DMS79 (cell line): ENCODE measurements at places on chromosomes 2 and 18.
A peak's percentile ranks its signal among the peaks of the same experiment; 100 is the strongest.

- no peak for DNase-seq
Observed at GRCh38 chr2:127528487-127528886, 2.2 kb upstream of the IWS1 start.

DNA sequence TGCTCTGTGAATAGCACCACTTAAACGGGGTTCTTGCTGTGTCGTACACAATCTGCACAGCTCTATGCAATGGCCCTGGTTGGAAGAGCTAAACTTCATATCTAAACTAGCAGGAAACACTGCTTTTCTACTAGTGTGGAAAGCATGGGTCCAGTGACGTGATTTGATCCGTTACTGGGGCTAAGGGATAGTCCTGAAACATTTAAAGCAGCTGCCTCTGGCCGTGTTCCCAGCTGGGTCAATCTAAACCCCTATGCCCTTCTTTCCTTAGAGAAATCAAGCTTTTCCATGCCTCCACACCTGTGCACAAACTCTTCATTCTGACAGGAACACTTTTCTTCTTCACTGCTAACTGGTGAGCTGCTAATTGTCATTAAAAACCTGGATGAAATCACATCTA lies 5.4 kb upstream of the IGFBP5 start:
- DNase-seq = peak; percentile 21

DNA sequence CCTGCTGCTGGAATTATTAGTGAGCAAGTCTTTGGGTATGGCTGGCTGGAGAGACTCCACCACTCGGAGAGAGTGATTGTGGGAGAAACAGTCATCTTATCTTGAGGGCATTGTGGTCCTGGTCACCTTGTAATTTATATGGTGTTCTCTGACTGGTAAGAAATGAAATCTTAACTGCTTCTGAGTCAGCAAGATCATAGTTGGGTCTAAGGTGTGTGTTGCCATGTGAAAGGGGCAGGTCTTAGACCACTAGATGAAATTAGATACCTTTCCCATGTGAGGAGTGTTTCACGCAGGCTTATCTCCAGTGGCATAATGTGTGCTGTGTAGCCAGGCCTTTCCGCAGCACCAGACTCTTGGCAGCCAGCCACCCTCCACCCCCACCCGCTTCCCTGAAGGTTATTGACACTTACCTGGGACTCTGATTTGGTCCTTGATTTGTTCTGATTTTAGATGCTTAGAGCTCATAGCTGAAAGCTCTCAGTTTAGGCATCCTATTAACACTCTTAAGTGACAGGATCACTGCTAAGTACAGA lies 7.7 kb downstream of the MAPRE3 start:
- DNase-seq = peak; percentile 67

- no peak for DNase-seq
Observed at GRCh38 chr2:215401896-215402379, 33.9 kb downstream of the FN1 start.

GRCh38 chr2:150425121-150425955 lies 62.1 kb downstream of the RND3 start:
- no peak for DNase-seq

GRCh38 chr2:11811036-11811654 lies 64.7 kb downstream of the LPIN1 start:
- DNase-seq = no peak

- no peak for DNase-seq
Observed at GRCh38 chr18:148841-149240, 9.5 kb upstream of the USP14 start.

- no peak for DNase-seq
Observed at GRCh38 chr2:201500534-201500933, 49.0 kb downstream of the STRADB start.

DNA sequence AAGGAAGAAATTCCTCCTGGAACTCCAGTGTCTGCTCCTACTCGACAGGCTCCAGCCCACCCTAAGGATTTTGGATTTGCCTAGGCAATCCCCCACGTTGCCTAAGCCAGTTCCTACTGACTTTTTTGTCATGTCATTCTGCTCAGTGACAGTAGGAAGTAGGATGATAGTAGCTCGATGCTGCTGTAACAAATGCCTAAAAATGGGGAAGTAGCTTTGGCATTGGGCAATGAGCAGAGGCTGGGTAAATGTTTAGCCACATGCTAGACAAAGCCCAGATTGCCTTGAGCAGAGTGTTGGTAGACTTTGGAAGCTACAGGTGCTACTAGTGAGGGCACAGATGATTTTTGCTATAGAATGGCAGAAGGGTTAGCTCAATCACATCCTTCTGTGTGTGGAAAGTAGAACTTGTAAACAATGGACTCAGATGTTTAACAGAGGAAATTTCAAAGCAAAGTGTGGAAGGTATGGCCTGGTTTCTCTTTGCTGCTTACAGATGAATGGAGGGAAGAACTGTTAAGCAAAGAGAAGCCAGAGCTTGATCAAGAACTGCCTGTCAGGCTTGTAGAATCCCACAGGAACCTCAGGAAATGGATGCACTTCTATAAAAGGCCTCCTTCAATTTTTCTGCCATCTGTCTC lies 154.8 kb downstream of the RNF144A start:
- no peak for DNase-seq

DNA sequence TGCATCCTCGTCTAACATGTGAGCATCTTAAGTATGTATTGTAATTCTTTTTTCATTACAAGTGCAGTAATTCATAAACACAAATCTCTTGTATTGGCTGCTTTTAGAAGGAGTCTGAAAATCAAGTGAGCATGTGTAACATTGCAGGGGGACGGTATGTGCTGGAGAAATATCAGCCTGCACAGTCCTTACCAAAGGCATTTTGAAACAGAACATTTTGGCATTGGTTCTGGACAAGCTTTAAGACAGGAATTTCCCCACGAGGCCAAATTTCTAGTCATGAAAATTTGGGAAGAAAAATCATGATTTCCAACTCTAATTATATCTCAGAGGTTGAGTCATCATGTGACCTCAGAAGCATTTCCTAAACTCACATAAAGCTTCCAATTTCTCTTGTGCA lies 24.7 kb upstream of the NRP2 start:
- DNase-seq = no peak

DNA sequence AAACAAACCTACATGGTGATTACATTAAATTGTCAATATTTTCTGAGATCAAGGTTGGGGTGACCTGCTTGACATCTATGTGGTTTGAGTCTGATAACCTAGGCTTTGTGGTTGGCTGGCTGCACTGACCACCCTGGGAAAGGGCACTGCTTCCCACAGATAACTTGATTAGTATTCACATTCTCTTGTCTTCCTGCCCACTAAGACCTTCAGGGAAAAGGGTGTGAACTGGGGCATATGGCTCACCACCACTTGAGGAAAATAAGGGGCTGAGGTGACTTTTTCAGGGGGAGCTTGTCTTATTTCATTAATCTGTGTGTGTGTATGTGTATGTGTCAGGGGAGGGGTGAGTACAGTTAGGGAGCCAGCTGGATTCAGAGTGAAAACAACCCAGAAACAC lies 1.5 kb downstream of the SMYD1 start:
- no peak for DNase-seq

DNA sequence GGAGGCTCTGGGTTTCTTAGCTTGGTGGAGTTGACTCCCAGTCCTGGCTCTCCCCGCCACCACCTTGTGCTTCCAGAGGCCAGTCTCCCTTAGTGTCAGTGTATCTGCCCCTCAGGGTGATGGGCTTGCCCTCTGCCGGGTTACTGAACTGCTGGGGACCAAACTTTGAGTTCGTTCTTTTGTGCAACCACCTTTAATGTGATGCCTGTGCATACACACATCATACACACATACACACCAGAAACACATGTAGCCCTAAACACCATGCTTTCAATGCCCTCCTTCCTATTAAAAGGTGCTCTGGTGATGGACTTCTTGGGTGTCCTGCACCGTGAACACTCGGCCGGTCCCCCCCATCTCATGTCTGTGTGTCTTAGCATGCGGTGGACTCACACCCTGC lies 315.1 kb upstream of the EPAS1 start:
- DNase-seq = no peak

DNA sequence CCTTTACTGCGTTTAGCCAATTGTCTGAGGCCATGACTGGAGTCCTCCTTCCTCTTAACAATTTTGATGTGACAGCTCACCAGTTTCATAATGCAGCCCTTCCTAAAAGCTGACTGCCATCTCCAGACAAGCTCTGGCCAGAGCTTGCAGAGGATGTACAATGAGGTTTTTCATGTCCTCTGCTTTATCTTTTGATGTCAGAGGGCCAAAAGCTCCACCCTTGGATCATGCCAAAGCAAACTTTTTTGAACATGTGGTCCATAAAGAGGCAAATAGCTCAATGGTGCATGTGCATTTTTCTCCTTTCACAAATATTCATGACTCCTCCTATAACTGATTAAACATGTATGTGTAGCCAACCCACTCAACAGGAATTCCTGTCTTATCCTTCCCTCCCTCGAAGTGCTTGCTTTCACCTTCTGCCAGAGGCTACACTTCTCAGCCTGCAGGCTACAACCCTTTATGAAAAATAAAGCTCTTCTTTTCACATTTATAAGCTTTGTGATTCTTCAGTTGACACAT lies 266.2 kb downstream of the FBXO15 start:
- no peak for DNase-seq

GRCh38 chr2:179788104-179788503 lies 73.3 kb downstream of the ZNF385B start:
- DNase-seq = no peak

GRCh38 chr18:56891870-56892269 lies 240.7 kb downstream of the WDR7 start:
- no peak for DNase-seq
